ENCODE measurements at places on chromosomes 12 and 14.
A peak's percentile ranks its signal among the peaks of the same experiment; 100 is the strongest.

DNA sequence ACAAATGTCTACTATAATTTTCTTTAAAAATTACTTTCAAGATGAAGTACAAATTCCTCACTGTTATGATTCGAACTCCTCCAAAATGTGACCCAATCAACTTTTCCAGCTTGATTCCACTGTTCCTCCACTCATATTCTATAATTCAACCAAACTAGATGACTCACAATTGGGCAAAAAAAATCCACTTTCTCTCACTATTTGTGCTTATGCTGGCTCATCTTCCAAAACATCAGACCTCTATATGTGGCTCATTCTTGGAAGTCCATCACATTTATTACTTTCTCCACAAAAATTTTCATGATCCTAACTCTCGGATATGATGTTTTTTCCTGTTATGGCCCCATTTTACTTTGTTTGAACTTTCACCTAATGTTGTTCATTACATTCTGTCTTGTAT lies 26.9 kb upstream of the RXYLT1 start:
- DNase-seq = no peak

- DNase-seq = peak; percentile 78
These were observed 10.6 kb upstream of the ART4 start for GRCh38 chr12:14853961-14854360.

- peak; percentile 75 for DNase-seq
These were observed 10.1 kb upstream of the DLGAP5 start for GRCh38 chr14:55201219-55202101.

DNA sequence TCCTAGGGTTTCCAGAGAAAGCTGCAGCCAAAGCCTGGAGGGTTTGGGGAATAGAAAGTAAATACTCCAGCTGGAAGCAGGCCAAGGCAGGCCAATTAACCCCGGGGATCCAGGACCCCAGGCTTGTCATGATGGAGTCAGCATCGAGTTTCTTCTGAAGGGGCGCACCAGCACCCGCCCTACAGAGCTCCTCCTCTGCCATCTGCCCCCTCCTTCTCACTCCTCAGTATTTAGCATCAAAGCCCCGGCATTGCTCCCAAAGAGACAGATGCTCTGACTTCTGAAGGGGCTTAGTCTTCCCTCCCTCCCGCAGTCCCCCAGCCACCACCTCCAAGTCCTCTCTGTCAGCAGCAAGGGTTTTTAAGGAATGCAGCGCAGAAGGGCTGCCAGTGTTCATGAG lies 285.1 kb upstream of the NOS1 start:
- no peak for DNase-seq

- no peak for DNase-seq
These were observed 3.0 kb downstream of the GZMB start for GRCh38 chr14:24630872-24631477.

- DNase-seq = no peak
These were observed 338.7 kb downstream of the EGLN3 start for GRCh38 chr14:33612197-33612505.

DNA sequence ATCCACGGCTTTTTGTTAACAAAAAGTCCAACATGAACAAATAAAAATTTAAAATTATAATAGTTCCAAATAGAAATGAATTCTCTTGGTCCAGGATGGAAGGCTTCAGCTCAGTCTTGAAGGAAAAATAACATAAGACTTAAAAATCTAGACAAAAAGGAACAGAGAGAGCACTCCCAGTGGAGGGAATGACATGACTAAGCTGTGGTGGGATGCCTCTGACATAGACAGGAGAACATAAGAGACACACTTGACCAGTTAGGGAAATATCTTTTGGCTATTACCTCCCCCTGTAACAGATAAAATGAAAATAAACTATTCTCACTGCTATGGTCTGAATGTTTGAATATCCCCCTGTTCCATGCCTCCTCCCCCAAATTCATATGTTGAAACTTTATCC lies 106.8 kb downstream of the BBS10 start:
- DNase-seq = no peak

DNA sequence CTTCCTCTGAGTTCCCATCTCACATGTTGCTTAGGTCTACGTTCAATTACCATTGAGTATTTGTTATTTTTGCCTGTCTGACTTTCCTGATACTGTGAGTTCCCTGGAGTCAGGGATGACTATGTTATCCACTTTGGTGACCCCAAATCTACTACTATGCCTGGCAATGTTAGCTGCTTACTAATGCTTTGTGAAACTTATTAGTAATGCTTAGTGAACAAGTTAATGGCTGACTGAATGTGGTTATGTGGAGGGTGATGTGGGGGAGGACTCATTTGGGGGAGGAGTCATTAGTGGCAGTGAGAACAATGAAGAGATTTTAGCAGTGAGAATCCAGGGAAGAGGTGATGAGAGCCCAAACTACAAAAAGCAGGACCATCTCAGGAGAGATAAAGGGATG lies 121.6 kb downstream of the KTN1 start:
- DNase-seq = no peak

- DNase-seq = no peak
These were observed 3.0 kb downstream of the GAS2L3 start for GRCh38 chr12:100576331-100577036.

GRCh38 chr12:66916189-66916588 lies 237.3 kb upstream of the GRIP1 start:
- DNase-seq = peak; percentile 74

DNA sequence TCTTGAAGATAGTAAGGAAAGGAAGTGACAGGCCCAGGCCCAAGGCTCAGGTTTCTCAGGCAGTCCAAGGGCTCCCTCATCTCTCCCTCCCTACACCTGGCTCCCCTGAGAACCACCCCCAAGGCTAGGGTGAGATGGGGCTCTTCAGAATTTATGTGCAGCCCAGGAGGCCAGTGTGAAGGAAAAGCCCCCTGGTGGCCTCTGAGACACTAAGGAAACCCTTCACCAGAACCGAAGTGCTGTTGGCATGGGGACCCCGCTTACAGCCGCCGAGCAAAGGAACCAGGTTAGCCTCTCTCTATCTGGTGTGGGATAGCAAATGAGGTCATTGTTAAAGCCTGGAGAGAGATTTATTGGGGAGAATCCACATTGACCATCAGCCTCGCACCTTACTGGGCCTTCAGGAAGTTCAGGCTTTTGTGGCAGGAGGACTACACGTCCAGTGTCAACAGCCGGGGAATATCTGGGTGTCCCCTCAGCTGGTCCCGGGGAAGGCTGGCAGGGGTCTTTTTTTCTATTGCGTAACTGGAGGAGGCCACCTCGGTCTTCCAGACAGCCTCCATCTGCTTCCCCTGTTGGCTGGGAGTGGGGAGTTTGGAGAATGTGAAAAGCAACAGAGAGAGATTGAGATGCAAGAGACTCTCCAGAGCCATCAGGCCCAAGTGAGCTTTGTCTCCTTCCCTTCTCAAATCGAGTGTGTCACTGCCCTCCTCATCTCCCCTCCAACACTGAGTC lies 18.1 kb downstream of the FAM186B start:
- DNase-seq = peak; percentile 52

DNA sequence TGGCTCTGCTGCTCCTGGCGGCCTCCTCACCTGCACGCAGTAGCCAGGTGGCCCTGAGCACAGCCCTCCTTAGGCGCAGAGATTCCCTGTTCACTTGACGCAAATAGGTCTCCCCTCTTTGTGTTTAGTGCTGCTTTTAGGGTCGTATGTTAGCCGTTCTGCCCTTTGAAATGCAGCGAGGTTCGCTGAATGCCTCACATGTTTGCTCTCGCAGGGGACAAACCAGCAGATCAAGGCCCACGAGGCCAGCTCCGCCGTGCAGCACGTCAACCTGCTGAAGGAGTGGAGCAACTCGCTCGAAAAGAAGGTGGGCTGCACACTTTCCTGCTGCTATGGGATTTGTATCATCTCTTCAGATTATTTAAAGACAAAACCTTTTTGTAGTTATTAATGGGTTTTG lies 31.4 kb upstream of the AMN start:
- peak; percentile 46 for DNase-seq

DNA sequence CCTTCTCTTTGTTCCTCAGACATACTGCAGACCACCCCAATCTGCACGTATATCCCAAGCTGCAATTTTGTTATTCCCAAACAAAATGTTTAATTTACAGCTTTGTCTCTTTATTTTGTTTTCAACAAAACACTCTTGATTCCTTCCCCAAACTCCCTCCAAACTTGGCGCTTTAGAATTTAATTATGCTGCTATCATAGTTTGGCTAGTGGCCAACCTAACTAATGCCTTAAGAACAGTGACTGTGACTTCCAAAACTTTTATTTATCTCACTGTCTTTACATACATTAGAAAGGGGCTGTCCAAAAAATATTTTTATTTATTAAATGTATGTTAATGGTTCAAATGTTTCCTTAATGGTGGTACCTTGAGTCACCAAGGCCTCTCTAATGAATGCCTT lies 7.1 kb downstream of the TMBIM4 start:
- no peak for DNase-seq

- no peak for DNase-seq
These were observed 769 bp downstream of the EXOC3L4 start for GRCh38 chr14:103095210-103095778.

GRCh38 chr12:119817546-119818343 lies 59.4 kb downstream of the CIT start:
- DNase-seq = no peak

Measured in islet precursor cell (in vitro differentiated cells).